H4 (cell line): ENCODE measurements at places on chromosomes 6 and 20. TPM values are rescaled to one million over a fixed set of nuclear protein-coding genes. Genes with fewer than 3 reads are reported as not detected.

- DNase-seq = no peak
These were observed 40.8 kb downstream of the NT5E start for GRCh38 chr6:85490516-85491248.

NRN1 gene
- 34.1 and 37.3 TPM in 2 replicates for total RNA-seq

HS3ST5 gene
- not detected in 2 replicates for total RNA-seq

CSNK2B gene
- total RNA-seq = 443 and 553 TPM in 2 replicates

DNA sequence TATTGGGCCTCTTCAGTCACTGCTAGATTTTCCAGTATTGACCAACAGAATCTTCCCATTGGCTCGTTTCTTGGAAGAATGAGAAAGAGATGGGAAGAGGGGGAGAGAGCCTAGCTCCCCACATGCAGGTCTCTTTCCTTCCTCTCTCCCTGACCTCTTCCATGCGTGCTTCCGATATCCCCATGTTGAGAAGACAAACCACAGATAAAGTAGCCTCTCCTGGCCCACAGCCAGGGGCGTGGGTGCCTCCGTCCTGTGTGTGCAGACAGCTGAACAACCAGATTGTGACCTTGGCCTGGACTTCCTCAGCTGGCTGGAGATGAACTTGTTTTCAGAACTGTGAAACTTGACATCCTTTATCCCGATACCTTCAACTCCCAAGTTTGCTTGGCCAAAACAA, 71.0 kb downstream of the EDN3 start:
- DNase-seq = no peak

DNA sequence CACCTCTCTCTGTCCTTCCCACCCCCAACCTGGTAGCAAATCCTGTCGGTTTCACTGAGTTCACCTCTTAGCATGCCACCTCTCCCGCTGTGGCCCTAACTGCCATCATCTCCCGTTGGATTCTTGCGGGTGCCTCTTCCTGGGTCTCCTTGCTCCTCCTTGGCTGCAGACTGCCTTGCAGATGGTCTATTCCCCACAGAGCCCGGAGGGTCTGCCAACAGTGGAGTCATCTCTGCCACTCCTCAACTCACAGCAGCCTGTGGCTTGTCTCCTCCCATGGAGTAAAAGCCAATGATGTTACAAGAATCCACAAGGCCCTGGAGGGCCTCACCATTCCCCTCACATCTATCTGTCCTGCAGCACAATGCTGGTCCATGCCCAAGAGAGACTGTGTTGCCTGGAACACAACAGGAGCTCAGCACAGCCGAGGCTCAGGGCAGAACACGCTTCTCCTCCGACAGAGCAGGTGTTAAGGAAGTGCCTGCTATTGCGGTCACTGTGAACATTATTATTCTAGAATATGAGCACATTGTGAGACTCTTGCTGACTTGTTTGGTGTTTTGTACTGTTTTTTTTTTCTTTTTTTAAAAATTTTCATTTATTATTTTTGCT, 241.8 kb upstream of the SULF2 start:
- no peak for DNase-seq

NT5DC1 gene
- 8.2 and 9.3 TPM in 2 replicates for total RNA-seq

DNA sequence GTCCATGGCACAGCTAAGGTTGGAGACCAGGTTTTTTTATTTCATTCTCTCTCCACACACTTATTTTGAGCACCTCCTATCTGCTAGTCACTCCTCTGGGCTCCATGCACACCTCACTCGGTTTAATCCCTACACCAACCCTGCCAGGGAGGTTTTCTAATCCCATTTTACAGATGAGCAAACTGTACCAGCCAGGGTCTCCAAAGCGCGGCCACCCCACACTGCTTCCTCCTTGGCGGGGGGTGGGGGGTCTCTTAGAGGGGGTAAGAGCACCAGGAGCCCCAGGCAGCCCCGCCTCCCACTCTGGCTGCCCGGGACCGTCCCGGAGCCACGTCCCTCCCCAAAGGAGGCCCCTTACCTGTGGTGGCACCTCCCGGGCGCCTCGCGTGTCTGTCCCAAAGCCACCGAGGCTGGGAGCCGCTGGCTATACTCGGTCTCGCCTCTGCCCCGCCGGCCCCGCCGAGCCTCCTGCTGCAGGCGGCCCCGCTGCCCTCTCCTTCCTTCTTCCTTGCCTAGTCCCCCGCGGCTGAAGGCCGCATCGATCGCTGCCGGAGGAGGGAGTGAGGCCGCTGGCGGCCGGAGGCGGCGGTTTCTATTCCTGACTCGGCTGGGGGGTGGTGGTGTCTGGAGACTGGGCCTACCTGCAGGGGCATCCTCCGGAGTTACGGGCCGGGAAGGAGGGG, at the start of gene KCNS1:
TSS of gene KCNS1 (minus strand) at position 565 of the 683 bp plus-strand sequence. CDS start 1,891 bp downstream, outside the sequence.
- no peak for DNase-seq

RPS18 gene
- total RNA-seq = 2,534 and 2,796 TPM in 2 replicates

DNA sequence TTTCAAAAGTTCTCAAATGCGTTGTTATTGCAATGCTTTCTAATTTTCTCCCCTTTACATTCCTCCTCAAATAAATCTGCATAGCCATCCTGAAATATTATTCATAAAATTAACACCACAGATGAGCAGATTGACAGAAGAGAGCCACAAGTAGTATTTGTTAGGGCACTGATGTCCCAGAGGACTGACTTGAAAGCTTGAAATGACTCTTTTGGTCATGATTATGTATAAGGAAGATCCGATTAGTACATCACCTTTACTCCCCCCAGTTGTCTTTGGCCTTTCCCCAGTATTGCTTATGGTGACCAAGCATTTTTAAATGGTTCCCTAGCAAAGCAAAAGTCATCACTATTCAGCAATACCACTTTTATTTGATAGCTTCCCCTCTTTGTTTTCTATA, 187.6 kb downstream of the ADAT2 start:
- DNase-seq = no peak

GRCh38 chr6:99138445-99138844, 190.7 kb upstream of the FBXL4 start:
- DNase-seq = no peak

HLA-DQB1 gene
- not detected in 2 replicates for total RNA-seq

- no peak for DNase-seq
These were observed 23.2 kb downstream of the GHRH start for GRCh38 chr20:37238426-37238825.

PSORS1C2 gene
- total RNA-seq = not detected in 2 replicates

DNA sequence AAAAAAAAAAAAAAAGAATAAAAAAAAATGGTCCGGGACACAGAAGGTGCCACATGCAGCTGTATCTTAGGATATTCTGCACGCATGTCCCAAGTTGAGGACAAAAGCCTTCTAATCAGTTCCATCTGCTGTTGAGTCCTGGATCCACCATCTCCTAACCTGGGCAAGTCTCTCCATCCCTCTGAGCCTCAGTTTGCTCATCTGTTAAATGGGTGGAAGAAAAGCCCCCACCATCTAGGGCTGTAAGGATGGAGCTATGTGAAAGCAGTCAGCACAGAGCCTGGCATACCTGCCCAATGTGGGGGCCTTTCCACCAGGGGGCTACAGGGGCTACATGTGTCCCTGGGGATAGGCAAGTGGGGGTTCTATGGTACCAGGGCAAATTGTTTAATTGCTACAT, 208.4 kb downstream of the ZMYND8 start:
- DNase-seq = no peak

GRCh38 chr20:32316667-32317066, 39.2 kb downstream of the KIF3B start:
- DNase-seq = peak; percentile 35

DNA sequence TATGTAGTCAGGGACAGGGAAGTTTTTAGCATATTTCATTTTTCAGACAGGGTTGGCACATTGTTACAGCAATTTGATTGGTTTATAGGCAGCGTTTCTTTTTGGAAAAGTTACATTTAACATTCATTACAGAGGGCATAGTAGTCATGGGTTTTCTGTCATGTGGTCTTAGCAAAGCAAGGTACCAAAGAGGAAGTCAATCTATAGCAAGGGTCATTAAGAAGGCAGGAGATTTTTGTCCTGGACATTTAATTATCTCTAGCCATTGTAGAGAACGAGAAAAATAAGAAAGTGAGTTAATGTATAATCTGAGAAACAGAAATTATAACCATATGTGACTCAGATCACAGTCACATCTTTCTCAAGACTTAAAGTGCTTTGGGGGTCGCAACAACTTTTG, 47.4 kb downstream of the TPD52L1 start:
- no peak for DNase-seq

- no peak for DNase-seq
These were observed 31.1 kb upstream of the F13A1 start for GRCh38 chr6:6351511-6352025.

DNA sequence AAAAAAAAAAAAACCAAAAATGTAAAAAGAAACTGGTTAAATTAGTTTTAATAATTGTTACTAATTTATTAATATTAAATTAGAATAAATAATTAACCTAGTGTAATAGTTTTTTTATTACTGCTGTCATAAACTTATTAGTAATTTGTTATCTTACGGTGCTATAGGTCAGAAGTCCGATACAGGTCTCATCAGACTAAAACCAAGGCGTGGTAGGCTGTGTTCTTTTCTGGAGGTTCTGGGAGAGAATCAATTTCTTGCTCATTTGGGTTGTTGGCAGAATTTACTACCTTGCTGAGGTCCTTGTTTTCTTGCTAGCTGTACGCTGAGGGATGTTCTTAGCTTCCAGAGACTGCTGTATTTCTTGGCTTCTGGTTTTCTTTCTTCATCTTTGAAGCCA, 85.9 kb upstream of the RNF24 start:
- DNase-seq = no peak

GRCh38 chr20:10543480-10543879, 108.4 kb downstream of the SLX4IP start:
- no peak for DNase-seq
